ENCODE measurements at places on chromosomes 11 and 22.

GRCh38 chr22:33202455-33202854, 144.3 kb upstream of the SYN3 start:
- DNase-seq, result no peak

DNA sequence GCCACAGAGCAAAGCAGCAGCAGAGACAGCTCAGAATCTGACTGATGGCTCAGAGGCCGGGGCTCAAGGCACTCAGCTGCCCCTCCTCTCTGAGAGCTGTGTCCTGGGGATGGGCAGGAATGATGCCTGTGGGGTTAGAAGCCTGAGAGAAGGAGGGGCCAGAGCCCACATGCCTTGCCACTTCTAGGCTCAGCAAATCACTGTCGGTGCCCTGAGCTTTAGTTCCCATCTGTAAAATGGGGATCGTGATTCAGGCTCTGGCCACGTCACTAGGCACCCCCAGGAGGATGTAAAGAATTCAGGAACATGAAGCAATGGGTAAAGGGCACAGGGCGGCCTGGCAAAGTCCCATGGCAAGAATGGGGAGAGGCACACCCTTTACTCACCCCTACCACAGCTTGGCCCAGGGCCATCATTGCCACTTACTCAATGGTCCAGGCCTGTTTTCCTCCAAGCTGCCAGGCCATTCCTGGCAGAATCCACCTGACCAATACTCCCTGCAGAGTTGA, 3.4 kb upstream of the CDC42EP2 start:
- DNase-seq, result no peak

- DNase-seq, result no peak
These were observed 42.0 kb upstream of the LIPT2 start for GRCh38 chr11:74535371-74536160.

GRCh38 chr22:25896592-25896991, 154.6 kb downstream of the MYO18B start:
- DNase-seq, result no peak

GRCh38 chr11:65429724-65430405, 7.3 kb downstream of the NEAT1 start:
- peak; percentile 43 for DNase-seq

- no peak for DNase-seq
These were observed 381.2 kb downstream of the MN1 start for GRCh38 chr22:27420195-27420816.

- no peak for DNase-seq
These were observed 77.7 kb downstream of the FEZ1 start for GRCh38 chr11:125418396-125418795.

GRCh38 chr11:114082415-114082748, 22.9 kb downstream of the ZBTB16 start:
- no peak for DNase-seq

GRCh38 chr11:119691020-119691666, 37.9 kb downstream of the NECTIN1 start:
- DNase-seq, result peak; percentile 32

- no peak for DNase-seq
These were observed 256.0 kb downstream of the ETS1 start for GRCh38 chr11:128331317-128331716.

DNA sequence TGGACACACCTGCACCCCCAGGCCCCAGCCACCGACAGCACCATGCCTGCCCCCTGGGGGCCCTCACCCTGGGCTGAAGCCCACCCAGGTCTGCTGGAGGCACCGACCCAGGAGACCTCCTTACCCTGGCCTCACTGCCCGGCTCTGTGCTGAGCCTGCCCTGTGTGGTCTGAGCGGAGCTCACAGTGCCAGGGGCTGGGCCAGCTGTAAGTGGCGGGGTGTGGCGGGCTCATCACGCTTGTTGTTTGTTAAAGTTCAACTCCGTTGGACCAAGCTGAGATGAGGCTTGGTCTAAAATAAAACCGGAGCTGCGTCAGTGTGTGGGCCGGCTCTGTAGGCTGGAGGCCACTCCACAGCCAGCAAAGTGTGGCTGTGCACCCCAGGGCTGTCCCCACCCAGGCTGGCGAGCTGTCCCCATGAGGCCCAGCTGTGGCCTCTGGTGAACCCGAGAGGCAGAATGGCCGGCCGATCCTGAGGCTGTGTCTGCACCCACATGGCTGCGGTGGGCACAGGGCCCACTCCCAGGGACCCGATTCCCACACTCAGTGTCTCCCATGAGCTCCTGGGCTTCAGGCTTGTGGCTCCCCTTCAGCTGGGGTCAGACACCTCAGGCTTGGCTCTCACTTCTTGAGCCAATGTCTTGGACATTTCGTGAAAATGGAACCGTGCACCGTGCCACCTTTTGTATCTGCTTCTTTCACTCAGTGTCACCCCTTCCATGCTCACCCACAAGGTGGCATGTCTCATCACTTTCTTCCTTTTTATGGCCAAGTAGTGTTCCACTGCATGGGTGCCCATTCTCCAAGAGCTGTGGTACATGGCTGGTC, 137.9 kb downstream of the CTTN start:
- DNase-seq, result no peak

- DNase-seq, result no peak
These were observed 14.0 kb downstream of the PANX1 start for GRCh38 chr11:94142308-94143281.

DNA sequence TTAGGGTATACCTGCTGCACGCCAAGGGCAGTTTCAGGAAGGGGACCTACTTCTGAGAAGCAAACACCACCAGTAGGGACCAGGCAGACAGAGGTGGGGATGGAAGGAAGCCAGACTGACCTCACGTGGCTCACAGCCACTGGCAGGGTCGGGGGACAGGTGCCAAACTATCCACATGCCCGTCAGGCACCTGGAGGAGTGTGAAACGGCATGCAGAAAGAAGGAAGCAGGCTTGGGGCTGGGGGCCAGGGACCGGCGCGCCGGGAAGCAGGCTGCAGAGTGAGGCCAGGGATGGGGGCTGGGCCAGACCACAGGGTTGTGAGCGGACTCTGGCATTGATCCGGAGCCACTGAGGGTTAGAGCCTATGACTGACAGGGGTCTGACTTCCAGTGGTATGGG, 47.5 kb downstream of the CDKN1C start:
- DNase-seq, result no peak

GRCh38 chr11:88151709-88152265, 23.5 kb downstream of the RAB38 start:
- DNase-seq, result no peak

GRCh38 chr22:29284196-29284595, 16.1 kb downstream of the EWSR1 start:
- no peak for DNase-seq

- DNase-seq, result no peak
These were observed 47.9 kb upstream of the PPP2R1B start for GRCh38 chr11:111814106-111814505.

GRCh38 chr11:84137960-84138359, 851.8 kb upstream of the CCDC90B start:
- DNase-seq, result no peak

- no peak for DNase-seq
These were observed 75.7 kb upstream of the MYO18B start for GRCh38 chr22:25666308-25666707.

DNA sequence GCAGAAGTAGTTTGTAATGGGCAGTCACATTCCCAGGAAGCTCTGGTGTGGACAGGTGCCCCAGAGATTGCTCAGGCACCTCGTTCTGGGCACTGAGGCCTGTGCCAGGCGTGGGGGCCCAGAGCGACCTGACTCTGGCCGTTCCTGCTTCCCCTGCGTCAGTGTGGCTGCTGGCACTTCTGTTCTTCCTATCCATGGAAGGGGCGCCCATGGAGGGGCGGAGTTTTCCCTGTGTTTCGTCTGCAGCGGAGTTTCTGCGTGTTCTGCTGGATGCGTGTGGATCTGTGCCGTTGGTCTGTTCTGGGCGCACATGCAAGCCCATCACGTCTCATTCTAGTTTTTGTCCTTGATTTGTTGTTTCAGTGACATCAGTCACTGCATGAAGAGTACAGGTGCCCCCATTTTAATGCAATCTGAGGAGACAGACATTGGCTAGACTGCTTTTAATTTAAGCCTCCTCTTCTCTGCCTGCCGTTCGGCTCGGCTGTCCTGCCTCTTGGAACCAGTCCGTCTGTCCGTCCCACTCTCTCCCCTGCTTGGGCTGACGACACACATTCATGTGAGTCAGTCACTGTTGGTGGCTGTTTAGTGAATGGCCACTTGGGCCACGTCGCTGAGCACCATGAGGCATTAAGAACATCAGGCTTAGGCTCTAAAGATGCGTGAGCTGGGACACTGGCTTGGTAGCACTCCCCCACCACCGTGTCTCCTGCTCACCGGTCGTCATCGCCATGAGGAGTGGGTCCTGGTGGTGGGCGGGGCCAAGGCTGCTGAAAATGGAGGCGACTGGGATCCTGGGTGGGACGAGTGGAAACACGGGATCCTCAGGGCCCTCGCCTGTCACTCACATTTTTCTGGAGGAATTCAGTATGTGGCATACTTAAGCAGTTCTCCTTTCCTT, 255.8 kb downstream of the TBC1D22A start:
- no peak for DNase-seq

GRCh38 chr22:38068641-38069371, 11.6 kb downstream of the PICK1 start:
- DNase-seq, result no peak

GRCh38 chr11:75160220-75160757, 9.4 kb downstream of the SLCO2B1 start:
- no peak for DNase-seq

- no peak for DNase-seq
These were observed 17.6 kb downstream of the ANO1 start for GRCh38 chr11:70095541-70096252.

- no peak for DNase-seq
These were observed 53.0 kb downstream of the MPPED1 start for GRCh38 chr22:43464809-43465208.

- DNase-seq, result no peak
These were observed 24.4 kb downstream of the HORMAD2 start for GRCh38 chr22:30104501-30105156.

DNA sequence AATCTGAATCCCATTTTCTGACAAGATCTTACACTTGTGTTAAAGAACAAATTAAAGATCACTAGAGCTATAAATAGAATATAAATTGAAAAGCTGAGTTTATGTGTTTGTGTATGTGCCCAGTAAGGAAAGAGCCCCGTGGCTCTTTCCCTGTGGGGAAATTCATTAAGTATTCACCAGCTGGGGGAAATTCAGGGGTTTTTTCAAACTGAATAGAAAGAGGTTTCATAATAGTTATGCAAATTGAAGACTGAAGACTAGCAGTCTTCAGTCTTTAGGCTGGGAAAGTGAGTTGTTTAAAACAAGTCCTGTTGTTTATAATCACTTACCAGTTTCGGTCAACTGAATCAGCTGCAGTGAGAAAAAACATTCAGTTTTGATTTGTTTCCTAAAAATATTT, 11.3 kb upstream of the MS4A7 start:
- DNase-seq, result no peak

GRCh38 chr11:130979386-130979972, 63.2 kb upstream of the SNX19 start:
- no peak for DNase-seq

GRCh38 chr22:42905217-42905616, 48.1 kb upstream of the ARFGAP3 start:
- DNase-seq, result no peak

DNA sequence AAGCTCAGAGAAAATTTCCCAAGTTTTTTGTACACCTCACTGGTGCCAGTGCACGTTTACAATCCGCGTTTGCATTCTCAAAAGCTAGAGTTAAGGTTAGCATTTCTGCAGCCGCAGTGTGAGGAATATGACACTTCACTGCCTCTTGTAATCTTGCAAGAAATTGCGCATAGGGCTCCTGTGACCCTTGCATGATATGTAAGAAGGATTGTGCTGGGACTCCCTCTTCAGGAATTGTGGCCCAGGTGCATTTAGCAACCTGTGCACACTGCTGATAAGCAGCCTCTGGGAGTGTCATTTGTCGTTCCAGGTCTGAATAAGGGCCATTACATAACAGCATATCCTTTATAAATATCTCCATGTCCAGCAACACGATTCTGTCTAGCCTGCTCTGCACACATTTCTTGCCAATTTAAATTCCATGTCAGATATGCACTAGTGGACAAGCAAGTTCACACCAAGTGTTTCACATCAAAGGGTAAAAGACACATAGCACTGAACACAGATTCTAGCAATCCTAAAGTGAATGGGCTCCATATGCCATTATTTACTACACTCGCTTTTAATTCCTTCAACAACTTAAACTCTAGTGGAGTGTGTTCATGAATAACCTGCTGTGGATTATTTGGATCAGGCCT, 69.2 kb upstream of the INCENP start:
- DNase-seq, result peak; percentile 1

GRCh38 chr11:115996808-115997188, 492.6 kb upstream of the CADM1 start:
- DNase-seq, result no peak

DNA sequence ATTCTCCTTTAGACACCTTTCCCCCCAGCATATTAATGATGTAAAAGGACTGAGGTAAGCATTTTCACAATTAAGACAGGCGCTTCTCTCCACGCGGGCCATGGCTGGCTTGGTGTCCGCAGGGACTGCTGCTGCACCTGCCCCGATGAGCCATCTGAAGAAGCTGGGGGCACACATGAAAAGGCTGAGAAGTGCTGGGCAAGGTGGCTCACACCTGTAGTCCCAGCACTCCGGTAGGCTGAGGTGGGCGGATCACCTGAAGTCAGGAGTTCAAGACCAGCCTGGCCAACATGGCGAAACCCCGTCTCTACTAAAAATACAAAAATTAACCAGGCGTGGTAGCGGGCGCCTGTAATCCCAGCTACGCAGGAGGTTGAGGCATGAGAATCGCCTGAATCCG, 21.3 kb downstream of the KRTAP5-6 start:
- no peak for DNase-seq

- DNase-seq, result no peak
These were observed 46.9 kb downstream of the DKK3 start for GRCh38 chr11:11961399-11962028.

GRCh38 chr22:22810018-22810427, 77.6 kb upstream of the IGLL5 start:
- DNase-seq, result peak; percentile 56

DNA sequence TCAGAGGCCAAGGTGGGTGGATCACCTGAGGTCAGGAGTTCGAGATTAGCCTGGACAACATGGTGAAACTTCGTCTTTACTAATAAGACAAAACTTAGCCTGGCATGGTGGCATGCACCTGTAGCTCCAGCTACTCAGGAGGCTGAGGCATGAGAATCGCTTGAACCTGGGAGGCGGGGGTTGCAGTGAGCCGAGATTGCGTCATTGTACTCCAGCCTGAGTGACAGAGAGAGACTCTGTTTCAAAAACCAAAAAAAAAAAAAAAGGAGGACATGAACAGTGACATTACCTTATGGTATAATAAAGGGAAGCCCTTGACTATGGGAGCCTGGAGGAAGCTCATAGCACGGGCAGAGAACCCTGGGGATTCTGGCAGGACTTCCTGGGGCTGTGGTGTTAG, 16.5 kb upstream of the PLEKHB1 start:
- DNase-seq, result no peak

GRCh38 chr11:77590194-77590782, 535 bp downstream of the AQP11 start:
- no peak for DNase-seq

DNA sequence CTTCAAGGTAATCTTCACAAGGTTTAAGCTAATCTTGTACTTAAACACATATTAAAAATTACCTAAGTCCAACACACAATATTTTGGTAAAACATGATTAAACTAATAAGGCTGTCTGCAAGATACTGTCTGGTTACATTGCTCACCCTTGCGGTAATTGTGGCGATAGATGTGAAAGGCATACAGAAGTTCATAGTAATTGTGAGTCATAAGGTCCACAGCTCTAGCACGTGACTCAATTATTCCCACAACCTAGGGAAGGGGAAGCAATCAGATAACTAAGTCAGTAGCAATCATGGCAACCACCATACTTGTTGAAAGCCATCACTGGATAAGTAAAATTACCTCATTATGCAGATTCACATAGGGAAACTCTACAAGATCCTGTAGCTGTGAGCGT, 30.5 kb upstream of the FNBP4 start:
- peak; percentile 65 for DNase-seq

All from stimulated activated naive CD8-positive, alpha-beta T cell treated with anti-CD3 and anti-CD28 coated beads, Interleukin-15, amount 100 ng/mL, for 72 hours (primary cell).